ENCODE measurements at places on chromosomes 2 and 18.

DNA sequence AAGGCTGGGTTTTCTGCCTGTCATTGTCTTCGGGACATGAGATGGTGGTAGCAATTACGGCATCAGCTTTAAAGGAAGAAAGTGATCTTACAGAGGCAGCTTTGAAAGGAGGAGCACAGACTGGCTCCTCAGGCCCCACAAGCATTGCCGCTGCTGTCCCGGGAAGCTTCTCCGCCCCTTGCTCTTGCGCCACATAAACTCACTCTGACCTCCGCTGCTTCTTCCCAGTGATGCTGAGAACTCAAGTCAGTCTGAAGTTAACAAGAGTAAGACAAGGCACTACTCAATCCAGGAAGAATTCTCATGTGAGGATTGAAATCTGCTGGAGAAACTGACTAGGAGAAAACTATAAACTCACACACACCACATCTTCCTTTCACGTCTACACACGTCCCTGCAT is 112.4 kb upstream of the RIOK3 start:
- DNase-seq: no peak

GRCh38 chr18:40935423-40935822 is 1019.6 kb upstream of the PIK3C3 start:
- DNase-seq: no peak

DNA sequence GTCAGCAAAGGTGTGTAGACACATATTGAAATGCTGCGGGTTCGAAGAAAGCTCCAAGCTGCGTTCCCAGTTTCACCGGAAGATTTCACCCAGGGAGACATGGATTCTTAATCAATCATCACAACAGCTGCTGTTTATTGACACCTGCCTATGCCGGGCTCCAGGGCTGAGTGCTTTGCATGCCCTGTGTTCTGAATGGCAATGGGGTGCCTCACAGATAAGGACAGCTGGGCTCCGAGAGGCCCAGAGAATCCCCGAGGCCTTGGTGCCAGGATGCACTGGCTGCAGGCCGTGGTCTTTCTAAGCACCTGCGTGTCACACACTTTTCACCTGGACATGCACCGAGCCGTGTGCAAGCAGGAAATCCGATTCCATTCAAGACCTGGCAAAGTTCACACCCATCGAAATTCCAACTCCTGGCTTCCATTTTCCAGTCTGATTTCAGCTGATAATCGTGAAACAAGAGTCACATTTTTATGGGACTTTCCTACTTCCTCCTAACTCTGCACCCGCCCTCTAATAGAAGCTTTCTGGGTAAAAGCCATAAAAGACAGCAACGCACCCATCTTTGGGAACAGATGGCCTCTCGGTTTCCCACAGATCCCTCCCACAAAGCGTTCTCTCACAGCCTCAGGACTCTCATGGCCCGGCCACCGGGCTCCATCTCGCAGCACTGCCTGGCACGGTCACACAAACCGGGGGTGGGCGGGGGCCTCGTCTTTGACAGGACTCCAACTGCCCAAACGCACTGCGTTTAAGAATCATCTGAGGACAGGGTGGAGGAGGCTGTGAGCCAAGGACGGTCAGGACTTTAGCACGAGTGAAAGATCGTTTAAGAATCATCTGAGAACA is 245.6 kb upstream of the SALL3 start:
- DNase-seq: no peak

GRCh38 chr2:105803337-105803736 is 58.6 kb downstream of the NCK2 start:
- DNase-seq: no peak

- no peak for DNase-seq
These were observed 13.0 kb downstream of the MTERF4 start for GRCh38 chr2:241088791-241089732.

- DNase-seq: no peak
These were observed 101.1 kb upstream of the FZD7 start for GRCh38 chr2:201932511-201932910.

- no peak for DNase-seq
These were observed 3.2 kb downstream of the CNNM3 start for GRCh38 chr2:96819128-96819875.

DNA sequence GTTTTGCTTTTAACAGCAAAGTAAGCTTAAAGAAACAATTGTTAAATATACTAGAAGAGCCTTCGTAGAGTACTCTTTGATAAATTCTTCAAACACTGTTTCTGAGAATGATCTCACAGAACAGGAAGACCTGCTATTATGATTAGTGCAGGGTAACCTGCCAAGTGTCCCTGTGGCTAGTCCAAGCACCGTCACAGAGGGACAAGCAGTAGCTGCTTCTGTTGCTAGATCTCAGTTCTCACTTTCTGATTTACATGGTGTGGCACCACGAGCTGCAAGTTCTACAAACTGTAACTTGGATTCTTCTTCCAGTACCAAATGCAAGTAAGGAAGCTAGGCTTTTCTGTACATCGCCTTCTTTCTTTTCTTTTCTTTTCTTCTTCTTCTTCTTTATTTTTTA is 121.5 kb downstream of the PIEZO2 start:
- DNase-seq: no peak

GRCh38 chr18:3664563-3665178 is 214.7 kb downstream of the TGIF1 start:
- no peak for DNase-seq

- DNase-seq: no peak
These were observed 154.9 kb downstream of the NDUFA10 start for GRCh38 chr2:239870276-239870675.

- no peak for DNase-seq
These were observed 1.2 kb downstream of the DLX1 start for GRCh38 chr2:172086241-172087206.

DNA sequence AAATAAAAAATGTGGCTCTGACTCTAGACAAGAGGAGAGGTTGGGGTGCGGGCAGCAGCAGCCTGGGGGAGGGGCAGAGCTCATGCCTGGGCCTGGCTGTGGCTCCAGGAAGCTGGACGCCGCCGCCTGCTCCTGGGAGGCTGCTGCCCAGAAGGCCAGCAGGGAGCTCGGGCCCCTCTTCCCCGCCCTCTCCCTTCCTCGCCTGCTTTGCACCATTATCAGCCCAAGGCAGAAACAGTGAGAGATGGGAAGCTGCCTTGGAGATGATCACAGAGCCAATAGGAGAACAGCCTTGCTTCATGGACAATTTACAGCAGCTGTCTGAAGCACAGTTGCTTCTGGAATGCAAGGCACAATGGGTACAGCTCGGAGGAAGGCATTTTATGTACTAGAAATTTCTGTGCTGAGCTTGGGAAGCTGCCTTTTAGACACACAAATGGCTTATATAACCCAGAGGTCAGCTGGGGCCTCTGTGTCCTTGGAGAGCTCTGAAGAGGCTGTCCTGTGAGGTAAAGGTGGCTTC is 55.3 kb upstream of the AFF3 start:
- DNase-seq: peak; percentile 54

DNA sequence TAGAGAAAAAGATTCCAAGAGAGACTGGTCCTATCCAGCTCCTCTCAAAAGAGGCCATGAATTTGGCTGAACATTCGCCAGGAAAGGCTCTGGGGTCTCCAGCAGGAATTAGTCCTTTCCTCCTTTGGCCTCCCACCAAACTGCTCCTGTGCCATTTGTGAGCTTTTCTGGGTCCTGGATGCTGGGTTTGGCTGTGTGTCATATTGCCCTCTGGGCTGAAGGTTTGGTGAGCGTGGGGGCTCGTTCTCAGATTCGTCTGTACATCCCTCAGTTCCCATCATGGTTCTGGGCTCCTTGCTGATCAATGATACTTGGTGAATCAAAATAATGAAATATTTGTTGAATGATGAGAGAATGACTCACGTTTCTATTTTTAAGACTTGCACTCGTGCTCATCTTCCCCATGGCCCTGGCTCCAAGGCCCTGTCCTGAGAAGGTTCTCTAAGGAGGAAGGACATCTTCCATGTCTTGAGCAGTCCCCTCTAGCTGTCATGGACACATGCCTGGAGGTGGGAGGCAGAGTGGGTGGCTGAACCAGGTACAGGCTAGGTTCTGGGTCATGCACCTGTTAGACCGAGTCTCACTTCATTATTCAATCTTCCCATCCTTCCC is 47.8 kb upstream of the RHOB start:
- no peak for DNase-seq

- DNase-seq: peak; percentile 81
These were observed 489.9 kb downstream of the NYAP2 start for GRCh38 chr2:225889452-225889851.

DNA sequence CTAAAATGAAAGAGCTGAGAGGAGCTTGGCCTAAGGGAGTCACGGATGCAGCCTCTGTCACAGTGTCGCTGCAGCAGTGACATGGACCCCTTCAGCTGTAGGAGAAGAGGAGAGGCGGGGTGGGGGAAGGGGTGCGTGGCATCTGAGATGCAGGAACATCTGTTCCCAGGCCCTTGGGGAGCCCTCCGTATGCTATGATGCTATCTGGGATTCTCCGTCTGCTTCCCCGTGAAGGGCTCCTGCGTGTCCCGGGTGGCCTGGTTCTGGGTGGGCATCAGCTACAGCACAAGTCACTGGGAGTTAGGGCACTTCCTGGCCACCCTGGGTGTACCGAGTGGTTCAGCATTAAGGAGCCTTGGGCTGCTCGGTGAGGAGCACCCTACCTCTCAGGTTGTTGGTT is 35.6 kb upstream of the B3GNT7 start:
- no peak for DNase-seq

- DNase-seq: no peak
These were observed at the start of gene ASB18 for GRCh38 chr2:236264256-236264655. ASB18 (minus strand) TSS chr2:236264406; CDS start chr2:236264345, 61 bp downstream.

- DNase-seq: no peak
These were observed 788.0 kb upstream of the GYPC start for GRCh38 chr2:125867908-125868307.

- peak; percentile 30 for DNase-seq
These were observed 57.1 kb downstream of the RMDN2 start for GRCh38 chr2:37982147-37982582.
